Gastrocnemius medialis (tissue), 4 donors: ENCODE measurements at places on chromosomes 16 and 17. TPM values are rescaled to one million over a fixed set of nuclear protein-coding genes. Genes with fewer than 3 reads are reported as not detected.

DNA sequence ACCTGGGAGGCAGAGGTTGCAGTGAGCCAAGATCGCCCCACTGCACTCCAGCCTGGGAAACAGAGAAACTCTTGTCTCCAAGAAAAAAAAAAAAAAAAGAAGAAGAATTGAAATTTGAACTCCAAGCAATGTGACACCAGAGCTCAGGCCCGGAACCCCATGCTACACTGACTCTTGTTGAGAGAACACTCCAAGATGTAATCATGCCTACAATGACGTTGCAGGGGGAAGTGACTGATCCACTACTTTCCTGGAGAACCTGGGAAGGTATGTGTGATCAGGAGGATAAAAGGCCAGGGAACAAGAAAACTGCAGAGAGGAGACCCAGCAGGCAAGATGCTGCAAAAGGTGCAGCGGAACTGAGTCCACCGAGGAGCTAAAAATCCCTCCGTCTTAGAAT lies 57.9 kb downstream of the ADCY9 start:
- peak; percentile 58 for DNase-seq

GRCh38 chr17:76987486-76988093 lies 119.4 kb downstream of the MGAT5B start:
- no peak for DNase-seq

DNA sequence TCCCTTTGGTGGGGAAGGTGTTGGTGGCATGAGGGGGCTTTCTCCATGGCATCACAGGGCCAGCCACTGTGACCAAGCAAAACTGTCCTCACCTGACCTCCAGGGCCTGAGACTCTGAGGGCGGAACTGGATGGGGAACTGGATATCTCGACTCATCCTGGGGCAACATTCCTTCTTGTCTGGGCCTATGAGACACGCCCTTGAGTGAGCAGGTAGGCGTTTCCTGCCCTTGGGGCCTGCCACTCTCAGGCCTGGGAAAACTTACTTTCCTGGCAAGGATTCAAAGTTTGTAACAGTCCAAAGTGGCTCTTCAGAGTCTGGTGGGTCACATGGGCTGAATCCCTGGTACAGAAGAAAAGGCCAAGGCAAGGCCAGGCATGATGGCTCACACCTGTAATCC lies 9.6 kb downstream of the MT1X start:
- DNase-seq = no peak

DNA sequence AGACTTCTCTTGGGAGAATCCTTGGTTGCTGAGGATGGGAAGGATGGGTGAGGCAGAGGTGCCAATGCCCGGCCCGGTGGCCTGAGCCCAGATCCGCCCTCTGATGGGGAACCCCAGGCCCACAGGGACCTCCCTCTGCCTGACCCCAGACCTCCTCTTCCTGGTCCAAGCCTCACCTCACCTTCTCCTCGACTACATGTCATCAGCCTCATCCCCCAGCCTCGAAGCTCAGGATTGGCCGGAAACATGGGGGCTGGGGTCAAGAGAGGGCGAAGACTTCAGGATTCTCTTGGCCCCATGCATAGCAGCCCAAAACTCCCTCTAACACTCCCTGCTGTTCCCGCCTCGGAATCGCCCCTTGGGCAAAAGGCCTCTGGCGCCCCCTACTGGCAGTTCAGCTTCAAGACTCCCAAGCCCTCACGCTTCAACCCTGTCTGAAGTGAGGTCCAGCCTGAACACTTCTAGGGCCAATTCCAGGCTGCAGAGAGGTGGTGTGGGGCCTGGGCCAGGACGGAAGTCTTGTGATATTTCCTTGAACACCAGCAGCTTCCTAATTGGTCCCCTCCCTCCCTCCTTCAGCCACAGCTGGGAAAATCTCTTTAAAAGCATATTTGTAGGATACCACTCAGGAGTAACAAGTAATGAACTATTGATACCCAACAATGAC lies 47.2 kb downstream of the ARHGAP27 start:
- DNase-seq = peak; percentile 80

GRCh38 chr17:9290226-9290613 lies 268.9 kb downstream of the NTN1 start:
- no peak for DNase-seq

DNA sequence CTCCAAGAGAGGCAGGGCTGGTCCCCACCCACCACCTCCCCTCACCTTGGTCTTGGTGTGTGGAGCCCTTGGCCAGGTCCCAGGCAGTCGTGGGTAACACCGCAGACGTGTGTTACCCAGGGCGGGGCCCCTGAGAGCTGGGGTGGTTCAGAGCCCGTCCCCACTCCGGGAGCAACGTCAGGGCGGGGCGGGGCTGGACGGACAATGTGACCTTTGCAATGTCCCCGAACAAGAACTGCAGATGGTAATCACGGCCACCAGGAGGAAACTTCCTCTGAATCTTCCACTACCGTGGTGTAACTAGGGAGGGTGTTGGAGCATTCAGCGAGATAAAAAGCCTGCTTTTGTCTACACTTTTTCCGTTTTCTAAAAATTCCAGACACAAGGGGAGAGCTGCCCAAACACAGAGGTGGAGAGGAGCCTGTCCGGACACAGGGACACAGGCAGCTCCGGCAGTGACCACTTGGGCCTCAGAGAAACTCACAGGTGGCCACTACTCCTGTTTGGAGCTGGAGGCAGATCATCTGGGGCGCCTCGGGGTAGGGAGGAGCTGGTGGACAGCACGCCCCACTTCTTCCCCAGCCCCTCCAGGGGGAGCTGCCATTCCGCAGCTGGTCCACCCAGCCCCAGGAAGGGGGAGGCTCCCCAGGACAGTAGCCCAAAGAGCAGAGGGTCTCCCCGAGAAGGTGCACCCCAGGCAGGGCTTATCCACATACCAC lies 14.2 kb upstream of the SLC38A10 start:
- peak; percentile 94 for DNase-seq

DNA sequence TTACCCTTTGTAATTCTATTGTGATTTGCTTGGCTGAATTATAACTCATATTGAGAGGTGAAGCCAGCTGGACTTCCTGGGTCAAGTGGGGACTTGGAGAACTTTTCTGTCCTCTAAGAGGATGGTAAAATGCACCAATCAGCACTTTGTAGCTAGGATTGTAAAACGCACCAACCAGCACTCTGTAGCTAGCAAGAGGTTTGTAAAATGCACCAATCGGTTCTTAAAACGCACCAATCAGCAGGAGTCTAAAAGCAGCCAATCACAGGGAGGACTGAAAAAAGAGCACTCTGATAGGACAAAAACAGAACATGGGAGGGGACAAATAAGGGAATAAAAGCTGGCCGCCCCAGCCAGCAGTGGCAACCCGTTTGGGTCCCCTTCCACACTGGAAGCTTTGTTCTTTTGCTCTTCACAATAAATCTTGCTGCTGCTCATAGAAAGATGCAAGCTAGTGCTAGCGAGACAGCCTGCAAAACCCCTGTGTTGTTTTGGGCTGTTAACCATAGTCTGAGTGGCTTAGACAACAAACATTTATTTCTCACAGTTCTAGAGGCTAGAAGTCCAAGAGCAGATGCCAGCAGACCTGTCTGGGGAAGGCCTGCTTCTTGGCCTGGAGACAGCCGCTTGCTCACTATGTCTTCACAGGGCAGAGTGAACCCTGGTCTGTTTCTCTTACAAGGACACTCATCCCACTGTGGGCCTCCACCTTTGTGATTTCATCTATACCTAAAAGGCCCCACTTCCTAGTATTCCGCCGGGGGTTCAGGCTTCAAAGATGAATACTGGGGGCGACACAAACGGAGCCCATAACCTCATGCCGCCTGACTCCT lies 39.0 kb upstream of the CRISPLD2 start:
- no peak for DNase-seq

DNA sequence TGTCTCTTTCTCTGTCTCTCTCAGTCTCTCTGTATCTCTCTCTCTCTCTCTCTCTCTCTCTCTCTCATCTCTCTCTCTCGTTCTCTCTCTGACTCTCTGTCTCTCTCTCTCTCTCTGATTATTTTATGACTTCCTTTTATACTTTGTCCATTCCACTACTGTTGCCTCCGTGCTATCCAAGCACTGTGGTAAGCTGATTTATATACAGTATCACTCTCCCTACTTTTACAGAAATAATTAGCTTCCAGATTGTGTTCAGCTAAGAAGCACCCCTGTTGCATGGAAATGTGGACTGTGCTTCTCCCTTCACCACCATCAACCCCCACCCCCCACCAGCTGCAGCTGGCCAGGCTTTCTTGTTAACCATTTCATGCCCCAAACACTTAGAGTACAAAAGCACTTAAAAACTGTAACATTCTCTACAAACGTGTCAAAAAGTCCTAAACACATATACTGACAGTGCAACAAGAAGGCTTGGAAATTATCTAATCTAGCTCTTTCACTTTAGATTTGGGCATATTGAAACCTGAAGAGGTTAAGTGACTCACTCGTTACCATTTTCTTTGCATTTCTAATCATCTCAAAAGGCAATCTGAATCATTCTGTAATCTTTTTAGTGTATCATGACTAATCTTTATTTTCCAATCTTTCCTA lies 11.6 kb upstream of the TMEM100 start:
- DNase-seq = no peak

- DNase-seq = peak; percentile 73
These were observed 5.1 kb downstream of the RHBDF1 start for GRCh38 chr16:67183-67791.

DNA sequence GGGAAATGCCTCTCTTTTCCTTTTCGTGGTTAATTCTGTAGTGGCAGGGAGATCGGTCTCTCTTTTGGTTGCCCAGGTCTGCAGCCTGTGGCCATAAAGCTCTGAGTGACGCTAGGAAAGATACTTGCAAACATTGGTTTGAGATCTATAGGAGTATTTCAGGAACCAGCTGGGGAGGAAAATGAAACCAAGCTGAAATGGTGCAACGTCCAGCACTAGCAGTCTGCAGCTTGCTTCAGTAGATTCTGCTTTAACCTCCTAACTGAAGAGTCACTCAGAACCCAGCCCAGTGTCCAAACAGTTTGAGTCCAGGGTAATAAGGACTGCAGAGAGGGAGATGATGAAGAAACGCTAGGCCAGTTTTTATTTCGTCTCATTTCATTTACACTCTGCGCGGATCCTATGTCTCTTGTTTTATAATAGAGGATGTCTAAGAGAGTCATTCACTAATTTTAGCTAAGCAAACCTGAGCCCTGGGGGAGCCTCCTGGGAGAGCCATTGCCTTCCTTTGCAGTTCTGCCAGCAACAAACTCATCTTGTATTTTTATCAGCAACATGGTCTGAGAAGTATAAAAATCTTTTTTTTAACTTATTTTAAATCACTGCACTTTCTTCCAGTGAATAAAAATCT lies 12.0 kb downstream of the SP2 start:
- peak; percentile 83 for DNase-seq

GRCh38 chr17:34680151-34680550 lies 100.8 kb downstream of the TMEM132E start:
- no peak for DNase-seq

DNA sequence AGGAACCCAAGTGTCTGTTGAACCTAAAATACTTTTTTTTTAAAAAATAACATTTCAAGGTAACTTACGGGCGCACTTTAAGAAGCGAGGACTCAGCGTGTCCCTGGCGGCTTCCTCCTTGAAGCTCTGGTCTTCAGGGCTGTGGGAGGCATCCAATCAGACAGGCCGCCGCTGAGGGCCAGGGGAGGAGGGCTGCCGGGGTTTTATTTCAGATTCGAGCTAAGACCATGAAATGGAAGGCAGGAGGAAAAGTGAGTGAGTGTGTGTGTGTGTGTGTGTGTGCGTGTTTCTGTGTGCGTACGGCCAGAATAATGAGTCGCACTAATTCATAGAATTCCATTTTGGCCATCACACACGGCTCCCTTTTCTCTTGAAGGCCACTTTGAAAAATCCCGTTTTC lies 41.1 kb downstream of the C16orf78 start:
- DNase-seq = no peak

GRCh38 chr16:1007284-1007850 lies 25.8 kb downstream of the SOX8 start:
- DNase-seq = no peak

DNA sequence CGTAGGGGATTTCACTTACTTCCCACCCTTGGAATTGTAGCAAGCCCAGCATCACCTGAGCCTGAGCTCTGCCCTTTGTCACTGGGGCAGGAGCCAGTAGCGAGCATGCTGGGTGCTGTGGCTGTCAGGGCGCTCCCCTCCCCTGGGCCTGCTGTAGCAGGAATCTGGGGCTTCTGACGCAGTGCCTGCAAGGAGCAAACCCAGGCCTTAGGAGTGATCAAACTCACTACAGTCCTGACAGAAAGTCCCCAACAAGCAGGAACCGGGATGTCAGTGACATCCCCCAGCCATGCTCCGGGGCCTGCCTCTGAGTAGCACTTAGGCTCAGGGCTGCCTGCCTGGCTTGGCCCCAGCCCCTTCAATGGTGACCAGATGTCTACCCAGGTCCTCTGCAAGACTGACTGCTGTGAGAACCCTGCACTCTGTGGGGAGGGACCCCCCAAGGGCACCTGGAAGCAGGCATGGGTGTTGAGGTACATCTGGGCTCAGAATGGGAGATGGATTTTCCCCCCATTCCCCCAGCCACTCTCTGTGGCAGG lies 23.5 kb downstream of the PLD6 start:
- DNase-seq = no peak

DNA sequence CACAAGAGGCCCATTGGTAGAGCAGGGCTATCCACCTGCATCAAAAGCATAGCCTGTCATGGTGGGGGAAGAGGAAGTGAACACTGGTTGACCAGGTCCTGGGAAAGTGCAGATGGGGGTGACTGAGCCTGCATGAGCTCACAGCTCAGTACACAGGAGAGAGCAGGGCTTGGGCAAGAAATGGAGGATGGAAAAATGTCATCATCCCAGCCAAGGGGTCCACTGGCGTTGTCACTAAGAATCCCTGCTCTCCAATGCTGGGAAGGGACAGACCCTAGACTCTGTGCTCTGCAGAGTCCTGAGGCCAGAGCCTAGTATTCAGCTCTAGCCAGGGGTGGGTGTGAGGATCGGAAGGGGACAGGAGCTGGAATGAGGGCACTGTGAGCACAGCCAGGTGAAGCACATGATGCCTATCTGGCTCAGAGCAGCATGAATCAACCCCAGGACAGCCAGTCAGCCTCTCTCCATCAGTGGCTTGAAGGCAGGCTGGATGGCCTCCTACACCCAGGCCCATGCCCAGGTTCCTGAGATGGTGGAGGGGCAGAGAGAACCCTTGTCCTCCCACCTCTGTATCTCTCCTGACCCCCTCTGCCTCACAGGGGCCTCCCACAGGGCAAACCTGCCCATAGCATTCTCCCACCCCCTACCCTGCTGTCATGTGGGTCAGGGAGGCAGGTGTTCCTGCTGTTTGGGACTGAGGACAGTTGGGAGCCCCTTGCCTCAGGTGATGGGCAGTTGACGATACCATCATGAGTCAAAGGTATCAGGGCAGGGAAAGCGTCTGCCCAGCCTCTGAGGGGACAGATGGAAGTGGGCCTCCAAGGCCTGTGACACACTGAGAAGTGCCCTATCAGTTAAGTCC lies 13.8 kb upstream of the CTCF start:
- DNase-seq = no peak

The PTGES3L gene
- 32.7 TPM for total RNA-seq

The TNK1 gene
- total RNA-seq = 0.13 TPM

The HAPSTR1 gene
- total RNA-seq = 55.0 TPM

The COIL gene
- total RNA-seq = 9.7 TPM

The MVP gene
- total RNA-seq = 40.3 TPM

The ADAM11 gene
- 0.36 TPM for total RNA-seq

The BIRC5 gene
- total RNA-seq = 0.44 TPM
